ENCODE measurements at places on chromosomes 5 and 9.
A peak's percentile ranks its signal among the peaks of the same experiment; 100 is the strongest.

DNA sequence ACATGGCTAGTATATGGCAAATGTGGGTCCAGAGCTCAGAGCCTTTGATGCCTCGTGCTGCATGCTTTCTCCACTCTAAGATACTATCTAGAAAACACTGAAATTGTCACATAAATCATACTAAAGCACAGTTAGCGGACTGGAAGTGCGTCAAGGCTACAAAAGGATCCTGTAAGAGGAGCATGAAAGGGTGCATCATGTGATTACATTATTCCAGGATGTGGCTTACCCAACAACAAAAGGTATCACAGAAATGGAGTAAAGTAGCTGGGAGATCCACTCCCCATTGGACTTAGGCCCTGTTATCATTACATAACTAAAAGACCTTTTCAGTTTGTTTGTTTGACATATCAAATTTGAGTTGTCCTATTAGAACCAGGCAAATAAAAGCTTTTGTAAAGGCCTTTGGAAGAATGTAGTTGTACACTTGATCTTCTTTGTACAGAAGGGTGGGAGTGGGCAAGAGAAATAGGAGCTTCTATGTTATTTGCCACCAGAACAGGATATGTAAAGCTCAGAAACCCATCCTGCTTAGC lies 6.9 kb downstream of the SLC31A1 start:
- no peak for DNase-seq

DNA sequence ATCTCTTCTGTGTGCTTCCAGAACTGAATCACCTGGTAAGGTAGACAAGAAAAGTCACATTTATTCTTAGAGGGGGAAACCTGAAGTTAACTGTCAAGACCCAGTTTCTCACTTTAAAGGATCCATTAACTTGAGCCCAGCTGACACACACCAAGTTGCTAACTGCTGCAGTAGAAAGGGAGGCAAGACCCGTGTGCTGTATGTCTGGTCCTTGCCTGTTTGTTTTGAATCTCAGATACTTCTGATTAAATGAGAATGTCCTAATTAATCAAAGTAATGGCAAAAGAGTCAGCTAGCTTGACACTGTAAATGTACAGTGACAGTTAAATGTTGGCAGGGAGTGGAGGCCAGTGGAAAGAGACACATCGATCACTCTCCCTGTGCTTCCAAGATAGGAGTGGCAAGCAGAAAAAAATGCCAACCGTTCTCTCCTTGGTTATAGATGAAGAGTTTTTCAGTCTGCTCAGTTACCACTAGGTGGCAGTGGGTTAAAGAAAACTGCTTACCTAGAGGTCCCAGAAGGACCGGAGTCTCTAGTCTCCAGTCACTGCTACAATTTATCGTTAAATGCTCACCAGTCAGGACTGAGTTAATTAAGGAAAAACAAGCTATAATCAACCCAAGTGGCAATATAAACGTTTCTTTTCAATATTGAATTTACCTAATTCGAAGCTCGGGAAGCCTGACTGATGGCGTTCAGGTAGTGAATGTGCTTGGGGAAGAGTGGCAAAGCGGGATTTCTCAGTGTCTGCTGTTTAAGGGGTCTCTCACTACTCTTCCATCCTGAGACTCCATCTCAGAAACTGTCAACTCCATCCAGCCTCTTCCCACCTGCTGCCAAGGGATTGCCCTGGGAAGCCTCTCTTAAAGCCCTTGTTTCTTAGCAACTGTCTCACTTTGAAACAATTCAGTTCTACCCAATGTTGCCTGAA lies 18.4 kb downstream of the LSM11 start:
- peak; percentile 25 for DNase-seq

GRCh38 chr5:125301711-125302110 lies 555.3 kb upstream of the ZNF608 start:
- DNase-seq = no peak

DNA sequence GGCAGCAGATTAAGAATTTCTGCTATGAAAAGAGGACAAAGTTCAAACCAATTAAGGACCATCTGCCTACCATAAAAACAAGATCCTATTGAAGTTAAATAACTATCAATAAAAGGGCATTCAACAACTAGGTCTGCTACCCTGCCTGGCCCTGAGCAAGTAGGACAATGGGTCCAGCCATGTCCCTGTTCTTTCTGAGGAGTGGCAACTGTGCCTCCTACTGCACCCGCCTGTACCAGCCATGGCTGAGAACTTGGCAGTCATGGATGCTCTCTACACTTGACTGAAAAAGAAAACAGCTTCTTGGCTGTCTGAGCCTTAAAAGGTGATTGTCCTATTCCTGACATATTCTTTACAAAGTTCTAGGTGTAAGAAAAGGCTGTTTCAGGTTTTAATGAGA lies 652.4 kb downstream of the PDE4D start:
- DNase-seq = no peak

GRCh38 chr5:73989956-73990355 lies 364.0 kb downstream of the ARHGEF28 start:
- DNase-seq = no peak

- DNase-seq = no peak
Observed at GRCh38 chr9:1875921-1876448, 139.2 kb upstream of the SMARCA2 start.

DNA sequence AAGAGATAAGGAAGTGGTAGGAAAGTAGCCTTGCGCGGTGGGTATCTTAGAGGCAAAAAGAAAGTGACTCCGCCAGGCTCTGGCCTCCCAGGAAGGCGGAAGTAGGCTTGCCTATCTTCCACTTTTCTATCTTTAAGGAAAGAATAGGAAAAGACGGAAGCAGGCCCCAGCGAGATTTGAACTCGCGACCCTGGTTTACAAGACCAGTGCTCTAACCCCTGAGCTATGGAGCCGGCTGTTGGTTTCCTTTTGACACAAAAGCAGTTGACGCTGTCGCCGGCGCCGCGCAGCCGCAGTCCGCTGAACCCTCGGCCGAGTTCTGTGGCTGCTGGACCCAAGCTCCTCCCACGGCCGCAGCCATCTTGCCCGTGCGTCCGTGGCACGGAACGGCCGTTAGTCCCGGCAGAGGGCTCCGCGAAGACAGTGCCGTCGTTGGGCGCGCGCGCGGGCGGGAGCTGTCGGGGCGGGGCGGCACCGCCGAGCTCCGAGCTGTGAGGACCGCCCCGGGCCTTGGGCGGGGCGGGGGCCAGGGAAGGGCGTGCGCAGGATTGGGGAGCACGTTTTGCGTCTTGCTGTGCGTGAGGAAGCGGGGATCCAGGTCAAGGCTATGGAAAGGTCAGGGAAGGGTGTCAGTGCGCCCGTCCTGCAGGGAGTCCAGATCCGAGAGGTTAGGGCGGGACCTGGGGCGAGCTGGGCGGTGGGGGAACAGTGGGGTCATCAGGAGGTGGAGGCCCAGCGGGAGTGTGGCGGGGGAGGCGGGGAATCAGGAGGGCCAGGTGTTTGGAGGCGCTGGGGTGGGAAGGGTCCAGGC lies 13.3 kb downstream of the TRIM7 start:
- peak; percentile 64 for DNase-seq

DNA sequence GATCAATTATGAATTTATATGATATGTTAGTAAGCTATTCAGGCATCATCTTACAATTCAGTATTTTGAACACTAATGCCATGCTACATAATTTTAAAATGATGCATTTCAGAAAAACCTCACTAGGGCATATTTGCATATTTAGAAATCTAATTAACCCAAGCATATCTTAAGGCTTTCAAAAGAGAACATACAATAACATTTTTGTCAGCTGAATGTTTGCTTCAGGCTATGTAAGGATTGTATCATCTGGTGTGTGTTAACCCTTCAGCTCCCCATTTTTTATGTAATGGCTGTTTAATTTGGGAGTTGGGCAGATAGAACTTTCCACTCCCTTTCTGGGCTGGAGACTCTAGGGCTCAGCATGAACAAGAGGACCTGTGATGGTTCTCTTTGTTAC lies 299.1 kb upstream of the EFNA5 start:
- no peak for DNase-seq

DNA sequence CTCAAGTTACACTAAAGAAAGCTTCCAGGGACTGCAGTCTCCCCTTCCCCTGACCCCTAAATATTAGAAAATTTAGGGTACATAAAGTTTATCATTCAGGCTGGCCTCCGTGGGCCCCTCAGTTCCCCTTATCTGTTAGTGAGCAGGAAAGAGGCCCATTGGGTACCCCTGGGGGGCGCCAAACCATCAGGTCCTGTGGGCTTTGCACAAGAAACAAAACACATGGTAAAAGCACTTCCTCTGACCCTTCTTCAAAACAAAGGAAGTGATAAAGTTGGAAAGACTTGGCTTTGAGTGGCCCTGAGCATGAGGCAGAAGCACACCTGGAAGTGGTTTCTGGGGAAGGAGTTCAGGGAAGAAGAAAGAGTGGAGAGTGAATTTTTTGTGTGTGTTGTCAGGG lies 213.0 kb downstream of the SMARCA2 start:
- peak; percentile 33 for DNase-seq

GRCh38 chr9:129398961-129399633 lies 221.0 kb upstream of the IER5L start:
- no peak for DNase-seq

DNA sequence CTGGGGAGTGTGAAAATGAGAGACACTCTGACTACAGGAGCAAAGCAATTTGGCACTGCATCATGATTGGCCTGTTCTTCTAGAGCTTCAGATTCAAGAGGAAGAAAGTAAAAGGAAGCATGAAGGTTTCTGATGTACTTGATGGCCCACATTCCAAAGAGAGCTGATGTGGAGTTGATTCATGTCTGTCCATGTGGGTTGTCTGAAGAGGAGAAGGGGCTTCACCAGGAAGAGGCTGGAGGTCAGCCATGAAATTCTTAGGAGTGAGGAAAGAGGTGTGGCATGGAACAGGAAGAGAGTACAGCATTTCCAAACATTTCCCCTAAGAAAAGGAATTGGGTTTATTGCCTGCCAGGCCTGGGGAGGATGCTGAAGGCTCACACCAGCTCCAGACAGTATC lies 70.7 kb downstream of the PTCD2 start:
- no peak for DNase-seq

GRCh38 chr5:160097991-160098390 lies 21.3 kb downstream of the PWWP2A start:
- DNase-seq = no peak

DNA sequence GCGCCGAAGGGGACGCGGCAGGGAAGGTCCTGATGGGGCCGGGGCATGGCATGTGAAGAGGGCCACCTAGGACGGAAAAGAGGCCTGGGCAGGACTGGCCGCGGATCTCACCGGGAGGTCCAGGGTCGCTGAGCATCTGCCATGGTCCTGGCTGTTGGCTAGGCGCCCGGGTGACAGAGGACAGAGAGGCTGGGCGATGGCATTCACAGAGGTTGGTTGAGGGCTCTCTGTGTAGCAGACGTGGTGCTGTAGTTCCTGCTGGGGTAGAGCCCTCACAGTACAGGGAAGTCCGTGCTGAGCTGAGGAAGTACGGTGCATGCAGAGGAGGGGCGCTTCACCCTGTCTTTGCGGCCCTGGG lies 427 bp downstream of the PCYOX1L start:
- DNase-seq = no peak

DNA sequence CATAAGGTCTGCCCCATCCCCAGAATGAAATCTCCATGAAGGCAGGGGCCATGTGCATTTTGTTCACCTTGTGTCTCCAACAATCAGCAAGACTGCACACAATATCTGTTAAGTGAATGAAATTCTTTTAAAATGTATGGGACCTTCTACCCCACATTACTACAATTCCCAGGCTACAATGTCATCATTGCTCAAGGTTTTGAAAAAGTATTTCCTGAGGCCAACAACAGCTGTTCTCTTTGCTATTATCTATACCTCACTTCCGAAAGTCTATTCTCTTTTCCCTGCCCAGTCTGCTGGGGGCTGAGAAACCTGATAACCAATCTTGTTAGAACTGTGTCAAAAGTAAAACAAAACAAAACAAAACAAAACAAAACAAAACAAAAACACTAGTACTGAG lies 29.2 kb downstream of the HOMER1 start:
- no peak for DNase-seq

GRCh38 chr9:89493181-89493580 lies 4.7 kb downstream of the SEMA4D start:
- DNase-seq = no peak

GRCh38 chr9:22307013-22307711 lies 139.5 kb upstream of the DMRTA1 start:
- peak; percentile 15 for DNase-seq

DNA sequence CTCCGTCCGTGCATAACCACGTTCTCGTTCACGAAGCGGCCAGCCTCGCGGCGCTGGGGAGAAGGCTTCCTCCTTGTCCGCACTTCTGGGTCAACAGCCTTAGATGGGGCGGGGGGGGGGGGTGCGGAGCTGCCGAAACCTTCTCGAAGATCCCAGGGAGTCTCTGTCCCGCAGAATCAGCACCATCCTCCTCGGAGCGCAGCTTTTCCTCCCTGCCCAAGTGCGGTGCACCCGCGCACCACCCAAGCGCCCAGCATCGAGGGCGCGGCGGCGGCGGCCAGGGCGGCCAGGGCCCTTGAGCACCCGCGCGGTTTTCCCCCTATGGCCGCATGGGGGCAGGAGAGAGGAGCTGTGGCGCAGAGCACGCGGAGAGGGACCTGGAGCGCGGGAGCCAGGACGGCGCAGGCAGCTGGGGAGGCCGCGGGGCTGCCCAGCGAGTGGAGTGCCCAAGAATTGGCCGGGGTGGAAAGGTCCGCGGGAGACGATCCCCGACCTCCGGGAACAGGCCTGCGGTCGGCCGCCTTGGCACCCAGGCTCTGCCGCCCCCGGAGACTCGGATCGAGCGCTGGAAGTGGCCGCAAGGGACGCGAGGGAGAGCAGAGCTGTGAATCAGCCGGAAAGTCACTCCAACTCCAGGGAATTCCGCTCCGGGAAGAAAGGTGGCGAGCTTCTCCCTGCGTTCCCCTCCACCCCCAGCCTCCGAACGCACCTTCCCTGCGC lies 43.1 kb downstream of the TMEM174 start:
- DNase-seq = no peak

DNA sequence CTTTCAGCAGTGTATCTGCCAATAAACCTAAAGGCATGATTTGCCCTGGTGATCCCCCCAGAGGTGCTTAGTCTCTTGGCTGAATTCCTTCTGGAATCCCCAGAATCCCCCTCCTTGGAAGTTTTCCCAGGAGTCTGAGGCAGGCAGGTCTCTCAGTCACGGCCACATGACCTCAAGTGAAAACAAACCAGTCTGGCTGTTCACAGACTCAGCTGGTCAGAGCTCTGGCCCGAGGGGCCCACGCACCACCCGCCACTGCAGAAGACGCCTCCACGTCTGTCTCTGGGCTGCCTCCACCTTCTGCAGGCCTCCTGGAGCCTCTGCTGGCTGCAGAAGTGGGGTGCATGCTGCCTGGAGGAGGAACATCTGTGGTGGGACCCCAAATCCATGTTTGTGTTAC lies 52.5 kb downstream of the HRH2 start:
- no peak for DNase-seq

DNA sequence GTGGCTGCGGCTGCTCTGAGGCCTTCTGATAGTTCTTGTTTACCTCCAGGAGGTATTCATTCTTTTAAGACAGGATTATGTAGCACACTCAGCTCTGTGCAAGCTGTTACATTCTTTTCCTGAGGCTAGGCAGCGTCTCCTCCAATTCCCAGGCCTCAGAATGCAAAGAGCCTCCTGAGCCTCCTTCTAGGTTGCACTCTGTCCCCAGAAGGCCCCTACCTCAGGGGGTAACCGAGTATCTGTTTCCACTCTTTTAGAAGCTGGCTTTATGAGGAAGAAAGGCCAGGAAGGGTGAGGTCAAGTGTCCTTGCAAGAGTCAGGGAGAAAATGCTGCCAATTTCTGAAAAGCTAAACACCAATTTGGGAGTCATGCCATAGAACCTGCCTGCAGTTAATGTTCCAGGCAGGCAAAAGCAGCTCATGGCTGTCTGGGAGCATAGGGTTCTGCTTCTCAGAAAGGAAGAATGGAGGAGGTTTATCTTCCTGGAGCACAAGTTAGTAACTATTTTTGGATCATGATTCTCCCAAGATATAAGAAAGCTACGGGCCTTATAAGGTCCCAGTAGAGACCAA lies 178.9 kb downstream of the SEMA6A start:
- no peak for DNase-seq
